Activated effector memory CD4-positive, alpha-beta T cell treated with Interleukin-2 at 50 U/mL for 16 hours (primary cell): ENCODE measurements at places on chromosomes 7 and 10.

- no peak for DNase-seq
Observed at GRCh38 chr10:49631975-49632374, 18.1 kb downstream of the CHAT start.

DNA sequence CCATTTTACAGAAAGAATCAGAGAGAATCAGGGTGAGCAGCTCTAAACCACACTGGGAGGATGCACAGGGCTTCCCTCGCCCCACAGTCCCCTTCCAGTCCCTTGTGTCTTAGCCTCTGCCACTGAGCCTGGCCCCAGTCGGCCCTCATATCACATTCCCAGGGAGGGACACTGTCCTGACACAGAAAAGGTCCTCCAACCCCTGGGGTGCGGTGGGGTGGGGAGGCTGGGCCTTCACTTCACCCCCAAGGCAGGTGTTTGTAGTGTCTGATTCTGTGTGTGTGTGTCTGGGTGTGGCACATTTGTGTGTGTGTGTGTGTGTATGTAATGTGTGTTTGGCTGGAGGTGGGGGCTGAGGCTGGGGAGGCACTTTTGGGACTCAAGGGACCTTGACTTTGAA is 1.8 kb upstream of the KCP start:
- no peak for DNase-seq

DNA sequence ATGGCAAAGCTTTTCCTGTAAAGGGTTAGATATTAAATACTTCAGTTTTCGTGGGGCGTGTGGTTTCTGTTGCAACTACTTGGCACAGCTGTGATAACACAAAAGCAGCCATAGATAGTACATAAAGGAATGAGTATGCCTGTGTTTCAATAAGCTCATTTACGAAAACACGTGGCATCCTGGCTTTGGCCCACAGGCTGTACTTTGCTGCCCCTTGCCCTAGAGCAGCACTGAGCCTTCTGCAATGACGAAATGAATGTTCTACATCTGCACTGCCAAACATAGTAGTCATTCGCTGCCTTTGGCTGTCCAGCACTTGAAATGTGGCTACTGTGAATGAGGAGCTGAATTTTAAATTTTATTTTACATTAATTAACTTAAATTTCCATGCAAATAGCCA is 376.2 kb upstream of the TPK1 start:
- DNase-seq, result no peak

DNA sequence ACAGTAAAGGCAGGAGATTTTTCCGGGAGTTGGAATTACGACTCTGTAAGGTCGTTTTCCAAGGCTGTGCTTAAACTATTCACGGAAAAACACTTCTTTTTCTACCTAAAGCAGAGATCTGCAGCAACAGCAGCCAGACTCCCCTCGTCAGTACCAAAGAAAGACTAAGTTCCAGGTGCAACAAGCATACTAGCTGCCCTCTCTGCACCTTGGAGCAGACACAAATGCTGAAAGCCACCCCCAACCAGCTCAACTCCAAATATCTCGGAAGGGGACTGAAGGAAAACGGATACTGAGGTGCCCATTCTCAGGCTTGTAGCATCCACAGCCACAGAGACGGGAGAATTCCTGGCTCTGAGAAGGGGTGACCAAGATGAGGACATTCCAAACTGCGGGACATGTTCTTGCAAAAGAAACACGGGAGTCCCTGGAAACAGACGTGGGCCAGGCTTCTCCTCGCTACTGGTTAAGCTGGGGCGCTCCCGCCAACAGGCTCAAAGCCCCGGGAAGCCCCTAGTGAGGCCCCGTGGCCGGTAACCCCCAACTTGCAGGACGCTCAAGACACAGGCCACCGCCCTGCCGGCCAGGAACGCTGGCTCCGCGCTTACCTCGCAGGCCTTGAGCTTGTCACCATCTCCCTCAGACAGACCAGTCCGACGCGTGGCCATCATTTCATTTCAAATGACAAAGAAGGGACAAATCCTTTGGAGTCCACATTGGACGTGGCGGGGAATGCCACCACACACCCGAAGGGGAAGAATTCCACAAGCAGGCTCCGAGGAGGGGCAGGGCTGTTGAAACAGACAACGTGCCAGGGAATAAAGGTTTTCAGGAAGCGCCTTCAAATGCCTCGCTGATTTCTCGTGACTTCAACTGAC is 2.2 kb downstream of the ARHGAP21 start:
- no peak for DNase-seq

- no peak for DNase-seq
Observed at GRCh38 chr7:84060760-84061261, 133.8 kb downstream of the SEMA3A start.

DNA sequence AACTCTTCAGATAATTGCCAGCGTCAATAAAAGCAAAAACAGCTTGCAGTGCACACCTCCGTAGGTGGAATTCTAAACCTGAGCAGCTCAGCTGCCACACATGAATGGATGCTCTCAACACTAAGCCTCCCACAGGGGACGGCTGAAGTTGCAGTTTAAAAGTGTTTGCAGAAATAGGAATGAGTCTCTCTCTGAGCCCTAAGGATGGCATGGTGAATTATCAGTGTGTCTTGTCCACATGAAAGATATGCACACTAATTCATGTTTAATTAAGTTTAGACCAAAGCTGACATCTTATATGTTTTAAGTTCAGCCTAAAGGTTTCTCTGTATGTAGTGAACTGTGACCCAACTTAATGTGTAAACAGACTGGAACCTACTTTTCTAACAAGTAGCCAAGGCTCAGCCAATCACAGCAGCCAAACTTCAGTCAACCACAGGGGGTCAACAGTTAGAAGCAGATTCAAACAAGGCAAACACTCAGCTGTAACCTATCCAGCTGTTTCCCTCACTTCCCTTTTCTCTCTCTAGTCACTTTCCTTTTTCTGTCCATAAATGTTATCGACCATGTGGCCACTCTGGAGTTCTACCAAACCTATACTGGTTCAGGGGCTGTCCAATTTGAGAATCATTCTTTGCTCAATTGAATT is 38.1 kb downstream of the CTTNBP2 start:
- DNase-seq, result no peak

GRCh38 chr10:93139059-93139655 is 65.5 kb downstream of the CYP26A1 start:
- no peak for DNase-seq

- peak; percentile 46 for DNase-seq
Observed at GRCh38 chr10:26468700-26469099, 30.6 kb downstream of the APBB1IP start.

DNA sequence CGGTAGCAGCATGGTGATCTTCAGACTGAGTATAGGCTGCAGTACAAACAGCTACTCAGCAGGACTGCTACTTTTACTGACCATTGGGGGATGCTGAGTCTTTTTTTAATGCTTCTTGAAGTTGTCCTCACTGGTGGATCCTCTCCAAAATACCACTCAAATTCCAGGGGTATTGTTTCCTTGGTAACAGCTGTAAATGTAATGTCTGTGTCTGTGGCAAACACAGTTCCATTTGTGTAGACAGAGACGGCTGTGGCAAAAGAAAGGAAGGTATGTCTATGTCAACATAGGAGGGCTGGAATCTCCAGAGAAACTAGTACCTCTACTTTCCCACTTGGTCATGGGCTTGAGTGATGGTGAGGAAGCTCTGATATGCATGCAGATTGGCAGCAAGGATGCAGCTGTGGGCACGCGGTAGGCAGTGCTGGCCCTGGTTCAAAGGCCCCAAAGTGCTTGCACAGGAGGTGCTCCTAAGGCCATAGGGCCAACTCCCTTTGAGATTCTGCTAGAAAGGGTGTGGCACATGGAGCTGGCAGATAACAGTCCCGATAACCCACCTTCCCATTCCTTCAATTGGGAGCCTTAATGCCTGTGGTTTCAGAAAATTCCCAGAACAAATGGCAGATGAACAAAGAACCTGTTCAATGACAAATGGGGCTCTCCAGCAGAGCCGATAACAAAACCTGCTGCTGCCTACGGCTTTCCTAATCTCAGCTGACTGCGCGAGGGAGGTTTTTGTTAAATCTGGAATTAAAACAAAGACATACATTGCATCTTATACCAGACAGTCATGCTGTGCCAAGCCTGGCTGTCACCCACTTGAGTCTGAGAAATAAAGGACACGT is 43.0 kb downstream of the PKD1L1 start:
- no peak for DNase-seq

- DNase-seq, result no peak
Observed at GRCh38 chr7:70700941-70701425, 431.0 kb upstream of the GALNT17 start.

- no peak for DNase-seq
Observed at GRCh38 chr10:60944058-60944909, at the start of gene RHOBTB1. RHOBTB1 (minus strand) TSS chr10:60944185; CDS start chr10:60911542, 32,643 bp downstream.

DNA sequence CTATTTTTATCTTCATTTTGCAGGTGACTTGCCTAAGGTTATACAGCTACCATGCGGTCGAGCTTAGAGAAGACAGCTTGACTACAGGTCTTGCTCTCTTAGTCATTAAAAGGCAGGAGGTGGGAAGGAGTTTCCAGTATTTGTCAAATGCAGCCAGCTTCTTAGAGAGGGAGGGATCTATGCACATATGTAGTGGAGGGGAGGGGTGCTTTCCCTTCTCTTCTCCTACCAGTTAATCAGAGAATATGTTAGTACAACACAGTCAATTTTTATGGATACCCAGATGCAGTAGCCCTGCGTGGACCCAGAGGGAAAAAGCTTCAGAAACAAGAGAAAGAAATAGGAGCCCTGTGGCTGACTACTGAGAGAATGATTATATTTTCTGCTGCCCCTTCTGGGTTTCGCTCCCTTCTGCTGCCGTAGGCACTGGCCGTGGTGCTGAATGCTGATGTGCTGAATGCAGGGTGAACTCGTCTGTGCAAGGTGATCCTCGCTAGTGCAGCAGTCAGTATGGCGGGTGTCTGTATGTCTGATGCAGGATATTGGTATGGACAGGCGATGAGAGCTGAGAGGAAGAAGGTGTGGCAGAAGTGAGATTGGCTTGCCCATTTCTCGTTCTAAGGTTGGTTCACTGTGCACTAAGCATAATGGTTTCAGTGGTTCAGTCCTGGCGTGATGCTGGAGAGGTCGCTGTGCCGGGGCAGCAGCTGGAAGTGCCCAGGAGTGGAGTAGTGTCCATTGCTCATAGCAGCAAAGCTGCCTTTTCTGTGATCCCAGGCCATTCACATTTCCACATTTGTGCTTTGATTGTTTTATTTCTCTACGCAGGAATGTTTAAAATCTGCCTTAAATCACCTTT is 189.2 kb upstream of the PODXL start:
- no peak for DNase-seq

- no peak for DNase-seq
Observed at GRCh38 chr7:133955208-133955607, 171.9 kb upstream of the LRGUK start.

DNA sequence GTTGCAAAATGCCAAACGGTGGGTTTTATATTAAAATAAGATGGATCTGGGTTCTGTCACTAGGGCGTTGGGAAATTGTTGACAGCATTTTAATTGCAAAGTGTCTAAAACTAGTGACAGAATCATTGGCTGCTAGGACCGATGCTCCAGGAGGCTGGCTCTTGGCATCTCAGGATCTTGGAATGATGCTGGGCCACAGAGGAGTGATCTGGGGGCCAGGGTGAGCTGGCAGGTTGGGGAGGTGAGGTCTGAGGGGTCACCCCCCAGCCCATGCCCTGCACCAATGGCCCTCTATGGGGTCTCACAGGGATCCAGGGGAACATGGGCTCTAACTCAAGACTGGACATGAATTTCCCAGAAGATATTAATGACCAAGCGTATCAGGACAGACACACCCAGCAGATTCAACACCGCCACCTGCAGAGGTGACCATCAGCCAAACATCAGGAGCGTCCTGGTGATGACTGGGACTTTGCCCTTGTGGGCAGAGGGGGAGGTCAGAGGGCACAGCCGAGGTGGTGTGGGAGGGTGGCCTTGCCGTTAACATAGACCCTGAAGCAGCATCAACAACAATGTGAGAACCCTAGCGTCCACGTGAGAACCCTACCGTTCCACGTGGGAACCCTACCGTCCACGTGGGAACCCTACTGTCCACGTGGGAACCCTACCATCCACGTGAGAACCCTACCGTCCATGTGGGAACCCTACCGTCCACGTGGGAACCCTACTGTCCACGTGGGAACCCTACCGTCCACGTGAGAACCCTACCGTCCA is 89.0 kb upstream of the PPP2R2D start:
- no peak for DNase-seq

DNA sequence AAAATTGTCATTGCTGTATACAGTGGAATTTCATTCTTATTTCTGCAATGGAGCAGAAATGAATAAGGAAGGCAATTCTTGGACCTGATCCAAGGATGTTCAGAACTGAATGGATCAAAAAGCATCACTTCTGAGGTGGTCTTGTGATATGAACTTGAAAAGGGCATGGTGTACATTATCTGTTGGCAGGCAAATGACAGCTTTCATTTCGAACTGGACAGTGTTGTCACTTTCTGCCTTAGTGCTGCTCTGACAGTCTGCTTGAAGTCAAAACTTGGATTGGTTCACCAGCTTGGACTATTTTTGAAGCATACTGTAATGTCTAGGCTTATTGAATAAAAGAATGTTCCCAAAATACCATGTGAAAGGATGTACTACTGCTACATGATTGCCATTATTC is 52.0 kb downstream of the VCL start:
- no peak for DNase-seq

GRCh38 chr7:39299695-39300094 is 266.5 kb upstream of the YAE1 start:
- DNase-seq, result no peak

- DNase-seq, result no peak
Observed at GRCh38 chr7:8817448-8818036, 384.1 kb downstream of the NXPH1 start.

- DNase-seq, result no peak
Observed at GRCh38 chr7:99579281-99579955, 18.6 kb upstream of the TMEM225B start.

DNA sequence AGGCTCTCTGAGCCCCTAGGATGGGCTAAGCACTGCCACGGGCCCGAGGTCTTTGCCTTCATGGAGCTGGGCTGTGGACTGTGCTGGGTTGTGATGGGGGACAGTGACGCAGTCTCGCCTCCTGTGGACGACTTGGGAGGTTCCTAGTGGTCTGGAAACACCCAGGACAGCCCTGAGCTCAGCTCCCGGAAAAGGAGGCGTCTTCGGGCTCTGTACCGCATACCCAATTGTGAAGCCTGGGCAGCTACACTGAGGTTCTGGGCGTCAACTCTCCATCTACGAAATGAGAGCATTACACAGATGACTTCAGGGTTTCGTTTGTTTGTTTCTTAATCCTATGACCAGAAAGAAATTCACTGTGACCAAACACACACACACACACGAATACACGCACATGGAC is 79.6 kb upstream of the KAT6B start:
- no peak for DNase-seq
